ENCODE measurements at places on chromosomes 4 and X.

DNA sequence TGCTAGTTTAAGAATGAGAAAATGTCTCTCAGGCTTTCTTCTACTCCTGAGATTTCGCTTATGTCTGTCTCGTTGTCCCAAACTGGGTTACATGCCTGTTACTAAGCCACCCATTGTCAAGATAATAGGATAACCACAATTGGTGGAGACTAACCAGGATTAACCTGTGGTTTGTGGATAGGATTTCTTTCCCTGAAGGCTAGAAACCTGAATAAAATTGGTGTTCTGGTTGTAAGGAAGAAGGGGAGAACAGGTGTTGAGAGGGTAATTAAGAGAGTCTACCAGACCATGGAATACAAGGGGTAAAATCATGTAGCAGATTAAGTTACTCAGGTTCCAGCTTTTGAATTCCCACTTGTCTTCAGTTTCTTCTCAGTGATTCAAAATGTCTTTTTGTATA is 225.4 kb downstream of the CPE start:
- no peak for DNase-seq

DNA sequence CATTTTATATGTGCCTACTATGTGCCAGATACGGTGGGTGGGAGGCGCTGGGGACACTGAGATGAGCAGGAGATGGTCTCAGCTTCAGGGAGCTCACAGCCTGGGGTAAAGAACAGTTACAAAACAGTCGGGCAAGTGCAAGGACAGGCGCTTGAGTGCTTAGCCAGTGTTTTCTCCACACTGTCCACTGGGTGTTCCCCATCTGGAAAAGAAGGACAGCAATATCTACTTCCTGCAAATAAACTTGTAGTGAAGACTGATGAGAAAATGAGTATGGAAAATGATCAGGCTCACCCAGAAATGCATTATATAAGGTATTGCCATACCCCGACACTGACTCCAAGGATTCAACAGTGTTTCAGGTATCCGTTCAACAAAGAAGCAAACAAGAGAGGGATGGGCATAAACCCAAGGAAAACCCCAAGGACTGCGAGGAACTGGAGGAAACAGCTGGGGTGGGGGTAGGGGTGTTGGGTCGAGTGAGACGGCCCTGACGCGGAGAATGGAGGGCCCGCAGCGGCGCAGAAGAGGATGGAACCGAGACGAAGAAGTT is 835 bp downstream of the TMEM185A start:
- no peak for DNase-seq

DNA sequence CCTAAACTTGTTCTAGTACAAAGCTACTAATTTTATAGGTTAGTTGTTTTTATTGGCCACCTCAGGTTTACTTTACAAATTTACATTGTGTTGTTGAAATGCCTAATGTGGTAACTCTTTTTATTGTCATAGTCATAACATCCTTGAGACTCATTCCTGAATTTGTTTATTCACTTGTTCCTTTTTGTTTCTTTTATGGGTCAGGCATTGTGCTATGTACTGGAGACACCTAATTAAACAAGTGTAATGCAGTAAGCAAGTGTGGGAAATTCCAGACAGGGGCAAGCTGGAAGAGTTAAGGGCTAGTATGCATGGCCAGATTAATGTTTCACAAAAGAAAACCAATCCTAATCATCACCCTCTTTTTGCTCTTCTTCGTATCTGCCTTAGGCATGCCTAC is 30.5 kb upstream of the TTC29 start:
- DNase-seq, result no peak

DNA sequence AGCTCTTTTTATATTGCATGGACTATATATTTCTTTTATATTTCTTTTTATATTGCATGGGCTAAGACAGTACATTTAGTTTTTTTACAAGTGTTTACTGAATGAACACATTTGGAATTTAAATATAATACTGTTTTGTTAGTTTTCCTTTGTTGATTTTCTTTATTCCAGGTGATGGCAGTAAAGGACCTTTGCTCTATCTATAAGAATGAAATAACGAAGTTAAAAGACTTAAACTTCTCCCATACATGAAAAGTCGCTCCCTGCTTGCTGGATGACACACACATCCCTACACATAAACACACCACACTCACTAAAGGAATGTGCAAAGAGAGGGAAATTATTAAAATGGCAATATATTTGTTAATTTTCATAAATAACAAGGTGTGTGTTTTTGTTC is 102.5 kb upstream of the ANXA10 start:
- DNase-seq, result no peak

DNA sequence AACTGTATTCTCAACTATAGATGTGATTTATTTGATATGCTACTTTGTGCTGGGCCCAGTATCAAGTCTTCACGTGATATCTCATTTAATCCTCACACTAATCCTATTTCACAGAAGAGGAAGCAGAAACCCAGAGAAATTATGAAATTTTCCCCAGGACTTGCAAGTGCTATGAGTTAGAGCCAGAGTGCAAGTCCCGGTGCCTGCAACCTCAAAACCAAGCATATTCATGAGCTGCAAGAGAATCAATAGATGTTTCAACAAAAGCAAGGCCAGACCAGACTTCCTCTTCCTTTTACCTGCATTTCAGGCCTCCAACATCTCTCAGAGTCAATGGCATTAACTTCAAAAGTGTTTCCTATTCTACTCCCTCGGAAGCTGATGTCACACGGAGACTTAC is 92.2 kb upstream of the GATB start:
- DNase-seq, result no peak
